ENCODE measurements at places on chromosomes 16 and 17.

- no peak for DNase-seq
Observed at GRCh38 chr16:75116081-75116910, at the start of gene LDHD. LDHD (minus strand) TSS chr16:75116780; CDS start chr16:75116720, 60 bp downstream.

DNA sequence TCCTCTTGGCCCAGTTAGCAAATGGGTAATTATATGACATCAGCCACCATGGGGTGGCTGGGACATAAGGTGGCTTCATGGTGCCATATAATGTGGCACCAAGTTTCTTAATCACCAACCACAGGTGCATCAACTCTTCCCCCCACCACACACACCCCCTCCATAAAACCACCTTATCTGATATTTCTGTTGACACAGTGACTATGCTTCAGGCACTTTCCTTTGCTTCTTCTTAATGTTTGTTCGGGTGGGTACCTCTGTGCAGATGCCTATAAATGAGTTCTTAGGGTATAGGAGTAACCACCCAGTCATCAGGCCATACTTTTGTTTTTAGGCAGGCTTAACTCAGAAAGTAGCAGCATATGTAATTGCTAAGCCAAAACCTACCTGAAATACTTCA, 29.5 kb downstream of the RNF43 start:
- no peak for DNase-seq

- DNase-seq, result no peak
Observed at GRCh38 chr16:74455213-74455612, 33.9 kb upstream of the CLEC18B start.

DNA sequence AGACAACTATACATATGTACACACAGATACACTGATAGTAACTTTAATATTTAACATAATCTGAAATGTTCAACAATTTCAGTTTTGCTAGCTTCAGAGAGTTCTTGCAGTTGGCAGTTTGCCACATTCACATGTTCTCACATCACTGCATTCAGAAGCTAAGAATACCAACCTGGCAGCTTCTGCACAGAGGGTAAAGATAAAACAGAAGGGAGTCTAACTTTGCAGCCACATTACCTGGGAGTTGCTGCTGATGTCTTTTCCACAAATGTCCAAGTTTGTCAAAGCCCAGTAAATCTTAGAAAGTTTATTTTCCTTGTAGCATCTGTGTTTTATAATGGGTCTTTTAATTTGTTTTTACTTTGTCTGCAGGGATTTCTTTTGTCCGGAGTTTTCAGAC, 332.0 kb downstream of the BCAS3 start:
- no peak for DNase-seq

GRCh38 chr16:67941469-67942199, 2.3 kb downstream of the LCAT start:
- no peak for DNase-seq

DNA sequence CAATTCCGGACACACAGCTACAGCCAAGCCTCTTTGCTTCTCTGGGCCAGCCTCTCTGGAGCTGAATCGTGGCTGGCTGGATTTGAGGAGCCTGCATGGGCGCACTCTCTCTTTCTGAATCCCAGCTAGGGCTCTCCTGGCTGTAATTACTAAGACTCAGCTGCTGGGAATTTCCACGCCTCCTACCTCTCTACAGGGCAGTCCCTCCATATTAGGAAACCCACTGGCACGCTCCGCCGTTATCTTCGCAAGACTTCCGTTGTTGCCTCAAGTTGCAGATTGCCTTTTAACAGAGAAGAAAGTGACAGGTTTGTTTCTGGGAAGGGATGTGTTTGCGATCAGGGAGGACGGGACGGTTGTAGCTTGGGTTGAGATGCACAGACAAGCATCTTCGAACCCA, 188.4 kb upstream of the NLRP1 start:
- no peak for DNase-seq

DNA sequence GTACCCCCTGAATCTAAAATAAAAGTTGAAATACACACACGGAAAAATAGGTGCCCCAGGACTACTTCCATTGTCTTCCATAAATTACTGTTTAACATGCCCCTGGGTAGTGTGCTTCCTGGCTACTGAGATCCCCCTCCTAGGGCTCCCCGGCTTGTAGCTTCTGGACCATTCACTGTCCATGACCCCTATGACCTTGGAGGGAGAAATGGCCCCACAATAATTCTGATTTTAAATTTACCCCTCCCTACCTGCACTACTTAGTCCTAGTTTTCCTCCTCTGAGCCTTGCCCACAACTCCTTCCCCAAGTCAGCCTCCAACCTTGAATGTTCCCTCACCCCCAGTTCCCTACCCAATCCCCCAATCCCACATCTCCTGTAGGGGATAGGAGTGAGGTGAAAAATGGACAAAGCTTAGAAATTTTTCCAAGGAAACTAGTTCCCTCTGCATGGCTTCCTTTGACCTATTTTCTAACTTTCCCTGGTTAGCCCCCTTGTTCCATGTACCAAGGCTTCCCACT, 9.5 kb upstream of the MSL1 start:
- no peak for DNase-seq

DNA sequence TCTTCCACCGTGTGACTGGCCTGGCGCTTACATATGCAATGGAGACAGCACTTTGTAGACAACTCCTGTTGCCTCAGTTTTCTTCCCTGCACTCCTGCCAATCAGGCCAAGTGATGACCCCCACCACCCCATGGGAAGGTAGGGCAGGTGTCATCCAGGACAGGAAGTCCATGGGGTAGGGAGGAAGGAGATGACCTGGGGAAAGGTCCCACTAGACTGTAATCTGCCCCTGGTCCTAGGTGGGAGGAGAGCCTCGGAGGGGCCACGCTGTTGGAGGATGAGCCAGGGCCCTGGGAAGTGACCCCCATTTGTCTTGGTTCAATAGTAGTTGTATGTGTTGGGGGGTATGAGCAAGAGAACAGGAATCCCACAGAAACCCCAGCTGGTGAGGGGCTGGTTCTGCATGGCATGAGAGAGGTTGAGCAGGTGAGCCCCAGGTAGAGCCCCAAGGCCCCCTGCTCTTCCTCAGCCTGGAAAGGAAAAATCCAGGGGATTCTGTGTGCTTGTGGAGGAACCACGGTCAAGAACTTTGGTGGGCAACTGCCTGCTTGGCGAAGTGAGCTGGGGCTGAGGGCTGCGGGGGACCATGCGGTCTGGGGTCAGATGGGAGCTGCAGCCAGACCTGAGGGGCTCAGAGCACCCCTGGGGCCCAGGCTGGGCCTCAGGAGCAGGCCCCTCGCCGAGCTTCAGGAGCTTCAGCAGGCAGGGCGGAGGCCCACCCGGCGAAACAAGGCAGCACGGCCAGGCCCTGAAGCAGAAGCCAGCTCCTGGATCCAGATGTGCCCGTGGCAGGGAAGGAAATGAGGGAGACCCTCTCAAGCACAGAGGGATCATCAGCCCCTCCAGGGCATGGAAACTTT, 50.7 kb downstream of the NT5M start:
- DNase-seq, result no peak

DNA sequence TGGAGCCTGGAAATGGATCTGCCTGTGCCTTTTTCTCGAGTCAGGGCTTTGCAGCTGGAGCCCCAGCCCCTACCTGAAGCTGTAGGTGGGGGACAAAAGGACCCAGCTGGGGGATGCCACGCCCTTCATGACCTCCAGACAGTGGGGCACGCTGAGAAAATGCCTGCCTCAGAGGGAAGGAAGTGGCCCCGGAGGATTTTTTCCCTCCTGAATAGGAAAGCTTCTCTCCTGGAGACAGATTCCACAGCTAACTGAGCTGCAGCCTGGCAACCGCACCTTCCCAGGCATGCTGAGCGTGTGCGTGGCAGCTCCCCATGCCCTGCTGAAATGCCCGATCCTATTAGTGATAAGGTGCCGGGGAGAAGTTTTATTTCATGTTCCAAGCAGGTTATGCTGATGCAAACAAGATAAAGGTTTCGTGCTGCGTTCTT, 58.0 kb downstream of the AIPL1 start:
- DNase-seq, result no peak

DNA sequence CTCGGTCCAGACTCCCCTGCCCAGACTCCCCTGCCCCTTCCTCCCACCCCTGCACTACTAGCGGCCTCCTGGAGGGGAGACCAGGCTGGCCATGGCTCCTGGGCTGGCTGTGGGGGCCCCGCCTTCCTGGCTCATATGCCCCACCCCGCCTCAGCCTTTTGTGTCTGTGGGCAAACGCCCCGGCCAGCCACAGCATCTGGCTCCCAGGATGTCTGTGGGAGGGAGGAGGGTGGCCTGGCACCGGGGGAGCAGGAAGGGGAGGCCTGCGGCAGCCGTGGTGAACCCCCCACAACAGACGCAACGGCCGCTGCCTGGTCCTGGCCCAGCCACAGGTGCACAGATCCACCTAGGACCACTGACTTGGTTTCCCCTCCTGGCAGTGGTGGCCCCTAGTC, 32.9 kb downstream of the BAHCC1 start:
- no peak for DNase-seq

- DNase-seq, result no peak
Observed at GRCh38 chr16:68668266-68668665, 23.2 kb downstream of the CDH3 start.

- no peak for DNase-seq
Observed at GRCh38 chr17:5220074-5220473, 14.6 kb downstream of the SCIMP start.

DNA sequence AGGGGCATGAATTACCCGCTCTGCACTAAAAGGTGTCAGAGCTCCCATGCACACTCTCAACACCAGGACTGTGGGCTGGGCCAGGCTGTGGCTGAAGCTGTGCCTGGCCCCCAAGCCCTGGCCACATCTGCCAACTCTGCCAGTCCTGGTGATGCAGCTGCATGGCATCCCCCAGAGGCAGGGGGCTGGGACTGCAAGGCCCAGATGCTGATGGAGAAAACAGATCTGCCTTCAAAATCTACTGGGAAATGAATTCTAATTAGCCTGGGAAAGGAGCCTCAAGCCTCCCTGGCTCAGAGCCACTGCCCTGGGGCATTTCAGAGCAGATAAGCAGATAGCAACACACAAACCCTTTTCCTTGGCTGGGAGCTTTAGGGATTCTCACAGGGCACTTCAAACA, 3.4 kb downstream of the CHST6 start:
- DNase-seq, result no peak

DNA sequence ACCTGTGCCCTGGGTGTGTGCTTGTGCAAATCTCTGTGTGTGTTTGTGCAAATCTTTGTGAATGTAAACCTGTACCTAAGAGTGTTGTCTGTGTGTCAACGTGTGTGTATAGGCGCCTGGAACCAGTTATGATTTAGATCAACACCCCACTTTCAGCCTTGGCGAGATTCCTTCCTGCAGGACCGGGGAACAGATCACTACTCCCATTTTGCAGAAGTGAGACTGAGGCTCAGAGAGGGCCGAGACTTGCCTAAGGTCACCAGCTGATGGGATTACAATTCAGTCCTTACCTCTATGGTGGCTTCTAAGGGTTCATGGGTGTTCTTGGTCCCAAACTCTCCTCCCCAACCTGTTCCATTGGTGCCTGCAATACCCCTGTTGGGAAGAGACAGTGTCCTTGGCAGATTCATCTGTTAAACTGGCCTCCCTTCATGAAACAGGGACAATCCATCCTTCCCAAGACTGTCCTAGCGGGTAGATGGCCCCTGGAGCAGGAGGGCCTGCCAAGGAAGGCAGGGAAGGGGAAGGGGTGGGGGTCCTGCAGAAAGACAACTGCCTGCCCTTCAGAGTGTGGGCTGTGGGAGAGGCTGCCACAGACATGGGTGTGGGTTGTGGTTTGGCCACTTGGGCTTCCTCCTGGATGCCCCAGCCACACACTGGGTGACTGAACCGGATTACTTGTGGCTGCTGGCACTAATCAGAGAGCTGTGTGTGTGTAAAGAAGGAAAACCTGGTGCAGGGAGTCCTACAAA, 6.9 kb upstream of the MAPK7 start:
- DNase-seq, result no peak

GRCh38 chr16:86019446-86020047, 120.6 kb downstream of the IRF8 start:
- no peak for DNase-seq

DNA sequence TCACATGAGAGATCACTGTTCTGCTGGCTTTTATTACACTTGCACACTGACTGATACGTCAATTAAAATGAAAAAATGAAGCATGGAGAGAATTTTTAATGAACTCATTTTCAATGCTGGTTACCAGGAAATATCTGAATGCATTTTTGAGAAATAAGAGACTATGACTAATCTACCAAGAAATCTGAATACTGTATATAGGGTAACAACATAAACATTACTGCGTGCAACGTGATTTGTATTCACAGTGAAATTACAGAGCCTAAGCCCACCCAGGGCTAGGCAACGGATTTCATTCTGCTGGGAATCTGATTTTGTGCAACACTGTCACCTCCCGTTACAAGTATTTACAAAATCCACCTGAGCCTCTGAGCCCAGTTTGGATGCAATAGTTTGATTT, 23.8 kb upstream of the LCMT1 start:
- DNase-seq, result no peak

DNA sequence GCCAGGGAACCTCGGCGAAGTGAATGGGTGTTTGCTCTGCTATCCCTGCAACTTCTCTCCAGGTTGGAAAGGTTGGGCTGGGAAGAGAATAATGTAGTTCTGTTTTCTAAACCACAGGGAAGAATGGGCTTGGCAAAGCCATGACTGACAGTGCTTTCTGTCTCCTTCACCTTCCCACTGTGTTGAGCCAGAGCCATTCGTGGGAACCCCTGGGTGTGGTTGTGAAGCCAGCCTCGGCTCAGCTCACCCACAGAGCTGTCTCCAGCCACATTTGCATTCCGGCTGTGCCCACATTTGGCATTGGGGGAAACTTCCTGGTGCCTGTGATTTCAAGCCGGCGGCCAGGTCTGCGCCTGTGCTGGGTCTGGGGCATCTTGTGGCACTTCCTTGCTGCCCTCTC, 39.9 kb downstream of the BAIAP2 start:
- no peak for DNase-seq

DNA sequence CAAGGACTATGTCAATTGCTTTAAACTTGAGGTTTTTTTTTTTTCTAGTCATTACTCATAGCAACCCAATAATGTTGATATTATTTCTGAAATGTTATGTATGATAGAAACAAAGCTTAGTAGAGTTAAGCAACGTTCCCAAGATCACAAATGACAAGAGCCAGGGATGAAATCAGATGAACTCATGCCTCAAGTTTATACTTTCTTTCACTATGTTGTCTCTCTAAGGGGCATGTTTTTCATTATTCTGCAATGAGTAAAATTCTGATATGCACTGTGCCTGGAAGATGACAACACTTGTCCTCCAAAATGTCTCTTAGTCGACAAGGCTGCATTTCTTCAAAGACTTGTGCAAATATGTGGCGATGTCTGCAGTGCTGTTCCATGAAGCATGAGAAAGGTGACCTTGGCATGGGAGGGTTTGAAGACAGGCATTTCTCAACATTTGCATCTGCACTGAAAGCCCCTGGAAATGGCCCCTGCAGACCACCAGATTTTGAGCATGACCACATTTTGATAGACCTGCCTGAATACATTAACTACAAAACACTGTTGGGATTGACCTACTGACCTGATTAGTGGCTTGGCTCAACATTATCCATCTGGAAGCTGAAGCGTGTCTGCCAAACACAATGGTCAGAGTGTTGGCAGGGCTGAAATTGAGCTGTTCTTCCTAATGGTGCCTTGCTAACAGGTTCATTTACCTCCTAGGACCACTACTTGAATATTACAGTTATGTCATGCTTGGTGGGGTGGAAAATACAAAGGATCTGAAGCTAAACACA, 1027.5 kb downstream of the CDH11 start:
- DNase-seq, result no peak

- no peak for DNase-seq
Observed at GRCh38 chr17:79613195-79613772, 2.4 kb upstream of the RBFOX3 start.

GRCh38 chr16:51057969-51058337, 93.1 kb downstream of the SALL1 start:
- DNase-seq, result no peak

GRCh38 chr16:23423496-23424049, 29.4 kb downstream of the COG7 start:
- DNase-seq, result peak; percentile 55

Measured in NCI-H748 treated with DMSO at 0.1 percent for 48 hours (cell line).